Activated naive CD4-positive, alpha-beta T cell treated with anti-CD3 and anti-CD28 coated beads, Interleukin-2, amount 50 U/mL, for 16 hours (primary cell): ENCODE measurements at places on chromosomes 1 and 21.

GRCh38 chr1:104929280-104929679 is 1179.6 kb downstream of the AMY1C start:
- no peak for DNase-seq

DNA sequence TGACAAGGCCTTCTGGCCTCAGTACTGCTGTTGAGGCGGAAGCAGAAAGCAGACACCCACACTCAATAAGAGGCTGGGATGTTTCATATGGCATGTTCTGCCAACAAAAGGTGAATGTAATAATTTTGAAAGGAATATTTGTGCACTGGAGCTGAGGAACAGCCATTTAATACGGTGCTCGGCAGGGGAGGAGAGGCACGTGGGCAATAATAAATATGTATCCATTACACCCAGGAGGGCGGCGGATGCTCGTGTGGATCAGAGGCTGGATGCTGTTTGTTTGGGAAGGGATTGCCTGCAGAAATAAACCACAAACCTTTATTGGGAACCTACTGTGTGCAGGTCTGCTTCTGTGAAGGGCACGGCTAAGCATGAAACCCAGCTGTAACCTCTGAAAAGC is 92.0 kb downstream of the VWA5B1 start:
- DNase-seq, result no peak

DNA sequence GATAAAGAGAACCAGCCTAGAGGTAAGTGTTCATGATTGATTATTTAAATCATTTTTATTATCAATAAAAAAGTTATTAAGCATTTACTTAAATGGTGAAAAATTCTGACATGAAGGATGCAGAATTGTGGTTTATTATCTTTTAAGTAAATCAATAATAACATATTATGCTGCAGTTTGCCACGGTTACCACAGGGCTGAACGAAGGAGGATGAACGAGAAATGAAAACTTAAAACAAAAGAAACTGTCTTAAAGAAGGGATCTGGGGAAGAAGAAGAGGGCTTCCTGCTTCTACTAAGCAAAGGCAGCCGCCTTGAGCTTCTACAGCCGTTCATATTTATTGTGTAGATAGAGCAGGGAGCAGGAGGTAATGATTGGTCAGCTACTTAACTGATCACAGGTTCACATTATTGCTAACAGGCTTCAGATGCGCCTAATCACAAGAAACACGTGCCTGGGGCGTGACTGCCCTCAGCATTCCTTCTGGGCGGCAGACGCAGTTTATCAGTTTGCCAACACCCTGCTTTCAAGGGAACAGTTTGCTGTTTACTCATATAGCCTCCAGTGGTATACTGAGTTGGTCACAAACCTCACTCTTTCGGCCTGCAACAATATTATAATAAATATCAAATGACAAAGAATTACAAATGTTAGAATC is 5.8 kb upstream of the FNBP1L start:
- no peak for DNase-seq

GRCh38 chr1:246156847-246157246 is 350.2 kb downstream of the SMYD3 start:
- DNase-seq, result no peak

DNA sequence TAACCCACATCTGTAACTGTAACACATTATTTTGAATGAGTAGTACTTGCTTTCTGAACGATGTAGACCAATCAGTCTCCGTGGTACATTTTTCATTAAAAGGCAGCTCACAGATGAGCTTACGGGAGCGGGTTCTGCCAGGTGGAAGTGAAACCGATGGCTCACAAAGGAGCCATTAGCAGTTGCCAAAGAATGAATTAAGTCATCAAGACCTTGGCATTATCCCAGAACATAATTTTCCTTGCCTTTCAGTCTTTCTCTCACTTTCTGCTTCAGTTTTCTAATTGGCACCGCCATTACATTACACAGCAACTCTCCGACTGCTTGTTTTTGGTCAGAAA is 33.5 kb upstream of the UTS2 start:
- DNase-seq, result no peak

DNA sequence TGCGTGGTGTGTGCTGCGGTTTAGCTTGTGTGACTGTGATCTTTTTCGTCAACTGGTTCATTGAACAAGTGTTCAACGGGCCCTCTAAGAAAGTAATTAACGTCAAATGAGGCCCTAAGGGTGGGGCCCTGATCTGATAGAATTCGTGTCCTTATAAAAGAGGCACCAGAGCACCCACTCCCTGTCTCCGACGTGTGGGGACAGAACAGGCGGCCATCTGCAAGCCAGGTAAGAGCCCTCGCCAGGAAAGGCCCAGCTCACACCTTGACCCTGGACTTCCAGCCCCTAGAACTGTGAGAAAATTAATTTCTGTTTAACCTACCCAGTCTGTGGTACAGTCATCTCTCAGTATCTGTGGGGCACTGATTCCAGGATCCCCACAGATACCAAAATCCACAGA is 20.4 kb upstream of the SAMD11 start:
- no peak for DNase-seq

GRCh38 chr1:108753363-108753762 is 6.9 kb downstream of the STXBP3 start:
- DNase-seq, result no peak

GRCh38 chr1:227486559-227486958 is 76.8 kb upstream of the ZNF678 start:
- no peak for DNase-seq

- DNase-seq, result no peak
These were observed 127.1 kb upstream of the CACYBP start for GRCh38 chr1:174872615-174873058.

- no peak for DNase-seq
These were observed 395.7 kb downstream of the BRINP2 start for GRCh38 chr1:177566495-177566894.

DNA sequence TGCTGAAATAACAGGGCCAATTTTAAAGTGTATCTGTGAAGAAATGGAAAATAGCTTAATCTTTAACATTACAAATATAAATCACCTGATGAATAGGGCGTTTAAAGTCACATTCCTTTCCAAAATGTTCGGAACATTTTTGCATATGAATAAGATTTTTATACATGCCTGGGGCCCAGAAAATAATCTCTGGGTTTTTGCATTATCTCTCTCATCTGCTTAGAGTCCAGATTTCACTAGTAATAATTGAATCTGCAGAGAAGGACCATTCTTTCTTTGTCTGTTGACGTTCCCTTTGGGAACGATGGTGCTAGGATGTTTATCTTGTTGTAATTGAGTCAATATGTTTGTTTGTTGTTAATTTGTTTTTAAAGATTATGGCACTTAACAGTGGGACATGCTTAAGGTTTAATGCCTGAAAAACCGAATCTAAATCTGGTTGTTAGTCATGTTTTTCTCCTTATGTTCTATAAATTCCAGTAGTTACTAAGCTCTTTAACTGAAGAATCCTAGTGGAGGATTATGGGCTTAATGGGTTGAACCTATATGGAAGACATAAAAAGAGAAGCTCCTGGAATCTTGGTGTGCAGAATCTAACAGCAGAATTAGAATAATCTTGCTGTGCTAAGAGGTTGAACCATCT is 140.6 kb downstream of the VPS13D start:
- DNase-seq, result no peak

GRCh38 chr1:208038303-208038702 is 127.4 kb upstream of the CD34 start:
- DNase-seq, result no peak

GRCh38 chr1:2314273-2314802 is 77.0 kb downstream of the MORN1 start:
- no peak for DNase-seq

DNA sequence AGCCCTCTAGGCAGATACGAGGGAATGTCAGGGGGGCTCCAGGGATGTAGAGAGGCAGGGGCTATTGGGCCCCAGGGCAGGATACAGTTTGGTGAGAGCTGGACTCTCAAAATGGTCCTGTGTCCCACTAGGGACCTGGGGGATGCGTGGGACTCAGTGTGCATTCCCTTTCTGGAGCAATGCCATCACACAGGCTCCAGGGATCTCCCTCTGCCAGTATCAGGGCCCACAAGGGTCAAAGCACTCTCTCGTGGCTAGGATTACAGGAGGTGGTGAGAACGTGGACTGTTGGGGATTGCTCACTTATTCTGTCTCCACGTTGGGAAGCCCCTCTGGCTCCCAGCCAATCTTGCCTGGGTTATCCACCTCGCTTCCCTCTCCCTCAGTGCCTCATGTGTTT is 25.8 kb downstream of the KIAA0319L start:
- no peak for DNase-seq

GRCh38 chr1:44294588-44295007 is 60.5 kb downstream of the ERI3 start:
- DNase-seq, result no peak

DNA sequence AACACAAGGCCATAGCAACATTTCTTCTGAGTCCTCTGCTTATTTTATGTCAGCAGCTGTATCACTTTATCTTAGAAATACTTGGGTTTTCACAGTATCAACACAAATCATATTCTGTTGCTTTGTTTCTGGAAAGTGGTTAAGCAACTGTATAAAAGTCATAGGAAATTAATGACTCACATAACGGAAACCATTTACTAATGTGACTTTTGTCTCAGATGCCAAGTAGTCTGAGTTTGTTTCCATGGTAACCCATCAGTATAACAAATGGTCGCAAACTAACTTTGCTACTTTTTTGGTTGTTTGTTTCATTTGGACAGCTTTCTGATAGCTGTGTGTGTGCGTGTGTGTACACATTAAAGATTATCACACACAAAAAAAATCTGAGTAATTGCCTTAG is 31.1 kb downstream of the EEIG2 start:
- DNase-seq, result no peak

DNA sequence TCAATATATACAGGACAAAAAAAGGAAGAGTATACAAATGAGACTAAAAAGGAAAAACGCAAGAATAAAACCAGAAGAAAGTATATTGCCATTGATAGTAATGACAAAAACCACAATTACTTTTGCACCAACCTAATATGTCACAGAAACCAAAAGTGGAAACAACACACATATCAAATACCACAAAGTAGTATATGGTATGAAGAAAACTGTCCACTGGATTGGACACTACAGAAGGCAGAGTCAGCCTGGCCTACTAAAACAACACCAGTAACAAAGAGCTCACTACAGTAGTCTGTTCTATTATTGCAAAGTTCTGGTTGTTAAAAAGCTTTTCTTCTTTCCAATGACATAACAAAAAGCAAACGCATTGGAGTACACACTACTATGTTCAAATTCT is 17.7 kb downstream of the TESK2 start:
- DNase-seq, result no peak

GRCh38 chr1:78377356-78377928 is 113.3 kb upstream of the PTGFR start:
- DNase-seq, result no peak

GRCh38 chr21:43703035-43703880 is 15.7 kb upstream of the PDXK start:
- DNase-seq, result peak; percentile 37

GRCh38 chr21:26756491-26757159 is 88.6 kb downstream of the ADAMTS1 start:
- no peak for DNase-seq

- no peak for DNase-seq
These were observed 57.8 kb downstream of the FOXO6 start for GRCh38 chr1:41418857-41419583.

DNA sequence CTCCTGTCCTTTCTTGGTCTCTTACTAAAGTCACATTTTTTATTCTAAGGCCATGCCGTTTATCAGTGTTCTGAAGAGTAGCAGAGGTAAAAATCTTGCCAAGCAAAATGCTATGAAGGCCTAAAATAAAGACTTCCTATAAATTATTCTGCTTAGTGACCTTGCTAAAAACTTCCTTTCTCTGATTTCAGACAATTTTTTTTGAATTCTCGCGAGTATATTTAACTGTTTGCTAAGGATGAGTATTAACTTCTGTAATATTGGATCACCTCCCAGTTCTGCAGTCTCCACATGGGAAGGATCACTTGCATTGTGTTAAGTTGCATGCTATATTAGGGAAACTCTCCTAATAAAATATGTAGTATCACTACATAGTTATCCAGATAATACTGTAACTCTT is 123.4 kb upstream of the SNX7 start:
- no peak for DNase-seq

GRCh38 chr1:239926184-239926583 is 165.5 kb upstream of the FMN2 start:
- no peak for DNase-seq

DNA sequence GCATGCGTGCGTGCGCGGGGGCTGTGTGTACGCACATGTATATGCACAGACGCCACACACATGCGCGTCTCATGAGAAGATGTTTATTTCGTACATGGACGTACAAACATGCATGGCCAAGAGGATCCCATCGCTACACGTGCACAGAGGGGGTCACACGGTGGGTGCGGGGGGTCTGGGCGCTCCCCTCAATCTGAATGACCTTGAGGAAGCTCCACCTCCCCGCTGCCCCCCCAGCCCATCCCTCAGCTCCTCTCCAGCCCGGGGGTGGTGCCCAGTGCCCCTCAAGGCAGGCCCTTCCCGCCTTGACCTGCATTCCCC is 1.5 kb downstream of the TMEM240 start:
- DNase-seq, result no peak

- no peak for DNase-seq
These were observed 60.4 kb downstream of the OBSCN start for GRCh38 chr1:228267962-228268880.
